ENCODE measurements at places on chromosomes 2 and 18.

DNA sequence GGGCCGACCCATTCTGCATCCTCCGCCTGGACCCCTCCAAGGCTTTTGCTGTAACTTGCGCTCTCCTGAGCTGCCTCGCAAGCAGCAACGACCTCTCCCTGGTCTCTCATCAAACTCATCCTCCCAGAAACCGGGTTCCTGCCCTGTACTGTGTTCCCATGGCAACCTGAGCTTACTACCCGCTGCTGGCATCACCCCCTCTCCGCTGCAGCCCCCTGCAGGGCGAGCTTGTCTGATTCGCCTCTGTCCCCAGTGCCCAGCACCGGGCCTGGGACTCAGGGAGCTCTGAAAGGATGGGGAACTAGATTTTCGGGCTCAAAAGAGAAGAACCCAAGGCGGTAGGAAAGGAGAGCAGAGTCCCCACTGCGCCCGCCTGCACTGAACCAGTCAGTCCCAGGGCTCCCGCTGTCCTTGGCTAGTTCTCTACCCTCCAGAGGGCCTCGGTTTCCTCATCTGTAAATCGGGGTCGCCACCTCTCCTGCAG is 463 bp downstream of the HS1BP3 start:
- peak; percentile 41 for DNase-seq

DNA sequence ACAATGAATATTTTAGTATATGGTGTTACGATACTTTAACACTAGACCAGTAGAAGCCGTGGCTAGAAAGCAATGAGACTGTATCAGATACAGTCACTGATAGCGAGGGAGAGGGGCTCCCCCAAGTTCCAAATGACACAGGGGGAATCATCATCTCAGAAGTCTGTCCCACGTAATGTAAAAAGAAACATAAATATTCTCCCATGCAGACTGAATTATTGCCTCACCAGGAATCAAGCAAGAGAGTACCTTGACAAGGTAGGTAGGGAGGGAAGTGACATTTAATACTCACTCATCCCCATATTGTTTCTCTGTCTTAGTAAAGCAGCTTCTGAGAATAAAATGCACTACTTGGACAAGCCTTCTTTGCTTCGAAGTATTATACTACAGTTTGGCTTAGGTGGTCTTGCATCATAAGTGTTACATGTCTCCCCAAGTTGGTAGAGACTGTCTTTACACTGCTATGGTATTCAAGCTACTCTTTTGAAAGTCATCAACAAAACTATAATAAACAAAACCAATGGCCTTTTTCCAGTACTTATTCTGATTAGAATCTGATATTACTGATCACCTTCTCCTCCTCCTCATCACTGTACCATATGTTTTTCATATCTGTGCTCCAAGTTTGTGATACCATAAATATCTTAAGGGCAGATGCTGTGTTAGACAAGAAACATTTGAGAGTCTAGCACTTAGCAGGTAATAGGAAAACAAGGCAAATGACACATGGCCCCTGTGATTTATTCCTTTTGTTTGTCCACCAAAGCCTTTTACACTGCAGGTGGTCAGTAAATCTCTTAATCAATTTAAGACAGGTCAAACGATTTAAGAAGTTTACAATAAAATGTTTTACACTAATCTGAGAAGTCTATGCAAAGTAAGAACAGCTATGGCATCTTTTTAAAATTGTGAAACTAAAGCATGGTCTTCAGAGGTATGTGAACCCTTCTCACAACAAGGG is 2.7 kb downstream of the LAPTM4A start:
- DNase-seq = no peak

GRCh38 chr2:191923652-191923997 is 76.7 kb upstream of the CAVIN2 start:
- no peak for DNase-seq

- peak; percentile 45 for DNase-seq
These were observed 11.5 kb downstream of the TEX44 start for GRCh38 chr2:231604101-231604684.

DNA sequence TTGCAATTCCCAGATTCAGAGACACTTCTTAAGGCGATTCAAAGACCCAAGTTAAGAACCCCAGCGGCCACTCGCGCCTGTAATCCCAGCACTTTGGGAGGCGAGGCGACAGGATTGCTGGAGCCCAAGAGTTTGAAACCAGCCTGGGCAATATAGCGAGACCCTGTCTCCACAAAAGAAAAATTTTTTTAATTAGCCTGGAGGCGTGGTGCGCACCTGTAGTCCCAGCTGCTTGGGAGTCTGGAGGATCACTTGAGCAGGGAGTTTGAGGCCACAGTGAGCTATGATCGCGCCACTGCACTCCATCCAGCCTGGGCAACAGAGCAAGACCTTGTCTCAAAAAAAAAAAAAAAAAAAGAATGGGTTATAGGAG is 585 bp upstream of the ANAPC1 start:
- DNase-seq = no peak

DNA sequence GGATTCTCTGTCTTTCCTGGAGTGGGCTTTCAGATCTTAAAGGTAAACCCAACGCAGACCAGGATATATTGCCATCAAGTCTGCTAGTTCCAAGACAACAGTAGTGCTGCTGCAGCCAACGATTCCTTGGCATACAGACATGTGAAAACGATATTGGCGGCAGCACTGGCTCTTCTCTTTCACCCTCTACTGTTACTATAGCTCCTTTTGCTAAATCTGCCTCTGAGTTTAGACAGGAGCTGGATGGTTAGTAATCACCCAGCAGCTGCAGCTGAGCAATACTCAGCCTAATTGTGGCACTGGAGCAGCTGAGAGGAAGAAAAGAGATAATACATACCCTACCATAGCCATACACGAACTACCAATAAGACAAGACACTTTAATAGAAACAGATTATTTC is 4.0 kb downstream of the YES1 start:
- DNase-seq = no peak

DNA sequence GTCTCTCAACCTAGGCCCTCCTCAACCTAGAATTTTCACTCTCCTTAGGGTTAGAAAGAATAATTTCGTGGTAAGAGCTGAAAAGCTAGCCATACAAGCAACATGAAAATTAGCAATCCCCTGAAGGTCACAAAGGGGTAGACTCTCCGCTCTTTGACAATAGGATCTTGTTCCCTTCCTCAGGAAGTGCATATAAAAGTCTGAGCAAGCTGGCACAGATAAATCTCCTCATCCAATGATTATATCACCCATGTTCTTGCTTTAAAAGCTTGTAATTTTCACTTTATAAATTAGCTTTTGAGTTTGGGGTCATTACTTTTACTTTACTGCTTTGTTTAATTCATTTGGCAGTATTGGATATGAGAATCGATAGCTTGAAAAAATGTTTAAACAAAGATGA is 852.3 kb upstream of the CRIM1 start:
- no peak for DNase-seq

GRCh38 chr2:100741880-100742276 is 78.1 kb upstream of the NPAS2 start:
- DNase-seq = peak; percentile 25

DNA sequence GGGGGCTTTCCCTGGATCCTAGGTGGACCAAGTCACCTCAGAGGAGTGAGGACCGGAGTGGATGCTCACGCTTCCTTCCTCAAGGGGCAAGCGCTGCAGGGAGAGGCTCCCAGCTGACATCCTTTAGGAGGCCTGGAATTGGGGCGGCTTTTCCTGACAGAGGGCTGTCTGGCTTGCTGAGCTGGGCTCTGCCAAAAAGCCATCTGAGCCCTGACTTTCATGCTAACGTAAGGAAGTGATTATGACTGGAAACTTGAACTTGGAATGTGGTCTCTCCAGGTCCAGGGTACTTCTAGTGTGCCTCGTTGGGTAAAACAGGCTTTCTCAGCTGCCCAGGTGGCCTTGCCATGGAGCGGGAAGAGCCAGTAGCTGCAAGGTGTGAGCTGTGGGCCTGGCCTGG is 268.3 kb upstream of the SPRED2 start:
- DNase-seq = no peak

GRCh38 chr2:29129586-29130281 is 14.5 kb downstream of the CLIP4 start:
- DNase-seq = no peak

DNA sequence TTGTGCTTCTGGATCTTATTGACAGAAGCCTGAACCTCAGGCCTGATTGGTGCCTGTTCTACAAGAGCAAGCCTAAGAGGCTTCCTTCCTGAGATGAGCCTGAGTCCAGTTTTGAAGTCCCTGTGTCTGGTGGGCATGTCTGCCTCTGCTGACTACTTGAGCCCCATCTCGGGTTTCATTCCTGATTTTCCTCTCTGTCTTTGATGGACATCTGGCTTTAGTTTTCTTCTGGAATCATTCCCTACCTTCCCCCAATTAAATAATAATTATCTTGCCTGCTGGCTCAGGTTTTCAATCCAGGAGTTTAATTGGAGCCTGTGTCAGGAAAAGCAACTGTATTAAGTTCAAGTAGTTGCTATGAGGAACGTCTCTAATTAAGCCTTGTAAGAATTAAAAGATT is 135.5 kb upstream of the MC4R start:
- DNase-seq = no peak

GRCh38 chr2:127942002-127942401 is 56.2 kb upstream of the AMMECR1L start:
- no peak for DNase-seq
